ENCODE measurements at places on chromosomes 4 and X. TPM values are rescaled to one million over a fixed set of nuclear protein-coding genes. Genes with fewer than 3 reads are reported as not detected.

- no peaks in the 10 kb centered on the region for H3K27me3 ChIP-seq
- DNase-seq, result no peak
- no peak overlapping the region for H3K27ac ChIP-seq
- H3K4me1 ChIP-seq, result no peaks in the 10 kb centered on the region
- H3K36me3 ChIP-seq, result no peaks in the 10 kb centered on the region
- no peak overlapping the region for H3K4me3 ChIP-seq
These were observed 348.5 kb downstream of the INPP4B start for GRCh38 chr4:142497606-142498005.

The OTUD6A gene
- not detected for total RNA-seq

DNA sequence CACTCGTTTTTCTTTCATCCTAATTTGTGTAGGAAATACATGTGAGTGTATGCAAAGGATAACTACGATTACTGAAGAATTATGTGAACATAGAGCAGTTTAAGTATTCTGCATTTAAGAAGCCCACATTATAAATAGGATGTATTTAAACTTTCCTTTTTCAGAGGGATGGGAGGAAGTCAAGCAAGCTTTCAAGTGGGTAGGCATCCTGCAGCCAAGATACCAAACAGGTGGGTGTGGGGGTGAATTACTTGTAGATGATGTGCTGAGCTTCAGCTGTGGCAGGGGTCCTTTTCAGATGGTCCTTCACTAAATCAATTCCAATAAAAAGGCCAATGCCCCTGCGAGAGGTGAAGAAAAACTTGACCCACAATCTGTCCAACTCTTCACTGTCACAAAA lies 16.3 kb downstream of the ETNPPL start:
- no peak overlapping the region for H3K4me3 ChIP-seq
- no peaks in the 10 kb centered on the region for H3K36me3 ChIP-seq
- no peak for DNase-seq
- peaks cover 2% of the 10 kb centered on the region for H3K27me3 ChIP-seq

The CCDC110 gene
- 0.71 TPM for total RNA-seq

DNA sequence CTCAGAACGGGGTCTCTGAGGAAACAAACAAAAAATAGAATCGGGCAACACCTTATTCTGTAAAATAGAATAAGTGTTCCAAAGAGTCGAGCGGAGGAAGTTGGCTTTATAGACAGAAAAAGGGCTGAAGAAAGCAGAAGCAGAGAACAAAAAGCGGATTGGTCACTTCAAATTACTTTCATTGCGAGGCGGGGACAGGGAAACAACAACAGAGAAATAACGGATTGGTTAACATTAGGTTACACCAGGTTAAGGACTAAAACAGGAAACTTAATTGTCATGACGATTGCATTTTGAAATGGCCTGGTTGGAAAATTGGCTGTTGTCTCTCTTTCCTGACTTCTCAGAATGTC lies 433 bp upstream of the COQ2 start:
- H3K27ac ChIP-seq, result peak overlapping the region; percentile 99
- no peaks in the 10 kb centered on the region for H3K27me3 ChIP-seq
- no peak for DNase-seq
- H3K4me3 ChIP-seq, result peak overlapping the region; percentile 98
- peaks cover 8% of the 10 kb centered on the region for H3K36me3 ChIP-seq

GRCh38 chr4:5545271-5545670 lies 163.1 kb downstream of the EVC2 start:
- DNase-seq, result no peak
- H3K27me3 ChIP-seq, result no peaks in the 10 kb centered on the region
- H3K4me1 ChIP-seq, result no peaks in the 10 kb centered on the region
- no peak overlapping the region for H3K27ac ChIP-seq
- no peaks in the 10 kb centered on the region for H3K36me3 ChIP-seq

The TMEM154 gene
- total RNA-seq, result 59.9 TPM

GRCh38 chr4:152880263-152880662 lies 55.9 kb upstream of the FHDC1 start:
- H3K4me1 ChIP-seq, result no peaks in the 10 kb centered on the region
- H3K27me3 ChIP-seq, result no peaks in the 10 kb centered on the region
- H3K27ac ChIP-seq, result no peak overlapping the region
- H3K36me3 ChIP-seq, result peaks cover 55% of the 10 kb centered on the region
- H3K4me3 ChIP-seq, result no peak overlapping the region

Data from activated B cell treated with CpG ODN at 0.5 μM for 24 hours (primary cell).